ENCODE measurements at places on chromosomes 16 and 17.

- no peak for DNase-seq
Measured at GRCh38 chr16:87424266-87424665, 32.1 kb downstream of the MAP1LC3B start.

- DNase-seq: peak; percentile 31
Measured at GRCh38 chr17:67477687-67478086, 100.6 kb downstream of the PITPNC1 start.

GRCh38 chr17:4463818-4464476, 30.2 kb downstream of the SPNS3 start:
- DNase-seq: no peak

DNA sequence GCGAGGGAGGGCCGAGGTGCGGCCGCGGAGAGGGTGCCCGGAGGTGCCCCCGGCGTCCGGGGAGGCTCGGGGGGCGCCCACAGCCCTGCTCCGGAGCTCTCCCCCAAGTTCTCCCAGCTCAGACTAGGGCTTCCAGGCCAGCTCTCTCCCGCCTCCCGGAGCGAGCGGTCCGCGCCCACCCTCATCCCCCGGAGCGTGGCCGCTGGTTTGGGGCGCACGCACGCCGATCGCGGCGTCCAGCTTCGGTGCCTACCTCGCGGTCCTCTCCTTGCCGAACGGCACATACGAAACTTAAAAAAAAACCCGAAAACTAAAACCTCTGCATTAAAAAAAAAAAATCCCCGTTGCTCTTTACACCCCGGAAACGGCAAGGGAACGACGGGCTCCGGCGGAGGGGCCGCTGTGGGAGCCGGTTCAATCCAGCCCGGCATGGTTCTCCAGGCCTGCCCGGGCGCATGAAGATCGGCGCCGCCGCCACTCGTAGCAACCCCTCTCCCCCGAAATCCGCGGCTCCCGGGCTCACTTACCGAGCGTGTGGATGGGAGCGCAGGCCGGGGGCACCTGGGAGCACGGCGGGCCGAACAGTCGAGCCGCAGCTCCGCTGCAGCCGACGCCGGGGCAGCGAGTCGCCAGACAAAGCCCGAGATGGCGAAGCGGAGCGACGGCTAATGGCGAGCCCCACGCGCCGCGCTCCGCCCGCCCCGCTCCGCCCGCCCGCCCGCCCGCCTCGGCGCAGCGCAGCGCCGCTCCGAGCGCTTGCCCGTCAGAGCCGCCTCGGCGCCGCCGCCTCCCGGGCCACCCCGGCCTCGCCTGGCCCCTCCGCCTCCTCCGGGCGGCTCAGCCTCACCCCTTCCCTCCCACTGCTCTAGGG, 973 bp upstream of the UBTF start:
- peak; percentile 32 for DNase-seq

GRCh38 chr16:1028056-1028455, 44.5 kb upstream of the SSTR5 start:
- DNase-seq: no peak

DNA sequence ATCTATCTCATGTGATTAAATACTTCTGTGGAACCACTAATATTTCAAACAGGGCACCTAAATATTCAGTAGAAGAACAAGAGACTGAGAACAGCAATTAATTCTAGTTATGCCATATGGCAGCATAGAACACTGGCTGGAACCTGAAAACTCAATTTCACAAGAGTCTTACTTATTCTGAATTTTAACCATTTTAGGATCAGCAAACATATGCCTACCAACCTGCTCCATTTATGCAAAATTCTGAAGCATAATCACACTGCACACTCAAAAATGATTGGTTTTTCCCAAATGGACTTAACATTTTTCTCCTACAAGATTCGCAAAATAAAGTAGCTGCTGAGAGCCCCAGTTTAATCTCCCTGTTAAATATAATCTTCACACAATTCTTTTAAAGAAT, 43.2 kb downstream of the SKAP1 start:
- no peak for DNase-seq

GRCh38 chr16:79776243-79776847, 175.8 kb upstream of the MAF start:
- no peak for DNase-seq

- DNase-seq: peak; percentile 64
Measured at GRCh38 chr17:79065105-79065670, 9.4 kb upstream of the ENGASE start.

DNA sequence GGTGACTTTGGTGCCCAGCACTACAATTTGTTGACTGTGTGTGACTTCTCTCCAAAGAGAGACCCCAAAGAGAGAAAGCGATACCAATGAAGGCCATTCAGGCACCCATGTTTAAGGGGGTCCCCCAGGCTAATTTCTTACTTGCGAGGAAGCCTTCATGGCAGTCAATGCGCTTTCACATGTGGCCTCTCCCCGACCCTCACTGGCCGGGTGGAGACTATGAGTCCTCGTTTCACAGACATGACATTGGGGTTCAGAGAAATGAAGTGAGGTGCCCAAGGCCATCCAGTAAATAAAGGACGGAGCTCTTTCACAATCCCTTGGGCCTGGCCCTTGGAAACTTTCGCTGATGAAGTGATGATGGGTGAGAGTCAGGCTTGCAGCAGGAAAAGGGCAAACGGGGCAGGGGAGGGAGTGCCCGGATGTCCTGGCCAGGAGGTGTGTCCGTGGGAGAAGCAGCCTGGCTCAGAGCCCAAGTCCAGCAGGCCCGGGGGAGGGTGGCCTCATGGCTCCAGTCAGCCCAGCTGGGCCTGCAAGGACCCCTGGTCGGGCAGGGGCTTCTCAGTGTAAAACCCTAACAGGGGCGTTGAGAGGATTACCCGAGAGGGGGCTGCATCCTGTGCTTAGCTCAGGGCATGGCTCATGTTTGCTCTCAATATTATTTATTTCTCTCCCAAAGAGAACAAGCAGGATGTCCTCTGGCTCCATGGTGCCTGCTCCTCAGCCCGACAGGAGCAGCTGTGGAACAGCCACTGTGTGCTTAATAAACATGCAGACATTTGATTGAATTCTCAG, 14.7 kb downstream of the TBX2 start:
- DNase-seq: no peak

DNA sequence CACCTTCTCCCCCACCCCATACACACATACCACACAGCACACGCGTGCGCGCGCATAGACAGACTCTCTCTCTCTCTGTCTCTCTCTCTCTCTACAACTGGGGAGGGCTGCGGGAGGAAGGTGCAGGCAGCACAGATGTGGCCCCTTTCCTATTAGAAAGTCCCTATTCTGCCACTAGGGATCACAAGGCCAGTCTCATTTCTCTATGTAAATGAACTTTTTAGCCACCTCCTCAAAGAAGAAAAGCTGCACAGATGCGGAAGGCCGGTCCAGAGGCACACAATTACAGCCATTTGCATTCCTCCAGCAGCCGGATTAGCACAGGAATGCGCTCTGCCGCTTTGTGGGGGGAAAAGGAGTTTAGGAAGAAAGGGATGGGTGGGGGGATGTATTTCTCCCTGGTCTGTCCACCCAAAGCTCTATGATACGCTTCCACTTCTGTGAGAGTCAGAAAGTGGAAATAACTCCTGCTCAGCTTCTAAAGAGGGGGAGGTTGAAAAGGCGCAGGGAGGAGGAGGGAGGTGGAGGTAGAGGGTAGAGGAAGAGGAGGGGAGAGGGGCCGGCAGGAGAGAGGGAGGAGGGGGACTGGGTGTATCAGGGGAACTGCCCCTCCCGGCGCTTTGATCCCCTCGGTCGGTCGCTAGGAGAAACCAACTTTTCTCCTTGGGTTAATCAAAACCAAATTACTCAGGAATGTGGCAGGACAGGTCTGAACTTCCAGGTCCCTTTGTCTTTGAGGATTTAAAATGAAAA, 11.7 kb downstream of the ZFHX3 start:
- no peak for DNase-seq

- no peak for DNase-seq
Measured at GRCh38 chr17:30547778-30548573, 70.8 kb downstream of the GOSR1 start.

DNA sequence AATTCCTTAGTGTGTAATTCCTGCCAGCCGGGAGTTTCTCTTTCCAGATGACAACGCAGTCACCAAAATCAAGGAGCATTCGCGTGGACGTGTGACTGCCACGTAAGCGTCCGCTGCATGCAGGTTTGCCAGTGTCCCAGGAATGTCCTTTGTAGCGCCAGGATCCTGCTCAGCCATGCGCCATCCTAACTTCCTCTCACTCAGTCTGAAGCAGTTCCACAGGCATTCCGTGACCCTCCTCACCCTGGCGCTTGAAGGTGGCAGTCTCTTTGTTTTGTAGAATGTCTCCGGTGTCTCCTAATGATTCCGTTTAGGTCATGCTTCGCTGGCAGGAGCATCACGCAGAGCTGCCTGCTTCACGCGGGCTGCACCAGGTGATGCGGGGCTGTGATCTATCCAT, 88.6 kb downstream of the RPTOR start:
- DNase-seq: no peak

DNA sequence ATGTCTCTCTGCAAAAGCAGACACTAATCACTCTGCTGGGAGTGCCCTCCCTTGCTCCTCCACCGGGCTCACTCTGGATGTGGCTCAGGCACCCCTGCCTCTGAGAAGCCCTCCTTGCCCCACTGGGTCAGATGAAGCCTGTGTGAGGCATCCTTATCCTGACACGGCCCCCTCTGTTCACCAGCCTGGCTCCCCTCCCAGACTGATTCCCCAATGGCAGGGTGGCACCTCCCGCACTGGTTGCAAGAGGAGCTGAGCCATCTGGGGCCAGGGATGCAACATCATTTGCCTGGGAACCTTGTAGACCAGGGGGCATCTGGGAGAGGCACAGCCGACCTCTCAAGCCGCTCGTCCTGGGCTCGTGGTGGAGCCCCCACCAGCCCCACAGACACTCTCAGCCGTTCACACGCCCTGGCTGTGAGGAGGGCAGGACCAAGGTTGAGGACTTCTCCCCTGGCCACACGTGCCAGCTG, 6.7 kb downstream of the SMTNL2 start:
- no peak for DNase-seq

DNA sequence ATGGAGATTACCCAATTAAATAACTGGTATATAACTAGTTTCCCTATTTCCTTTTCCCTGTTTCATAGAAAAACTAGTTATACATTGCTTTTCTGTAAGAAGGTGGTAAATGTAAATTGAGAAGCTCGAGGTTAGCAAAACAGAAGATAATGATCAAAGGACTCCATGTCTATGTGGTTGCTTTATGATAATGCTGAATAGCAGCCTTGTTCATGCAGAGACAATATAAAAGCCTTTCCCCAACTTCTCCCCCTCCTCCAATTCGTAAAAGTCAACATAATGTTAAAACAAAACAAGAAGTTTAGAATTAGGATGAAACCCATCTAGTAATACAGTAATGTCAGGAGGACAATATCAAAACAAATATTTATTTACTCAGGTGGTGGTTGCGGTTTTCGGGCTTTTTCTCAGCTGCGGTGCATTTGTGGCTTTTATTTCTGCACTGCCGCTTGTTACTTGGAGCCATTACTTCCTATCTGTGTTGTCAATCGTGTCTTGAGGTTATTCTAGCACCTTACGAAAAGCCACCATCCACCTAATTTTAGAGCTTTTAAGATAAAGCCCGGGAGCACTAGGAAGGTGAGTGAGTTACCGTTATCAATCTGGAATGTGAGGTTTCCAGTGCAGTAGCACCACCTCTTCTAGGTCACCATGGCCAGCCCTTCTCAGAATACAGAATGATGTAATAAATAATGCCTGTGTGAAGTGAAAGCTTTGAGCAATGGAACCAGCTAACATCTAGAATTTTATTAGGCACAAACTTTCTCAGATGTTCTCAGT, 297.5 kb downstream of the CDH13 start:
- DNase-seq: no peak

GRCh38 chr17:37483311-37484039, 6.2 kb upstream of the DUSP14 start:
- DNase-seq: no peak

DNA sequence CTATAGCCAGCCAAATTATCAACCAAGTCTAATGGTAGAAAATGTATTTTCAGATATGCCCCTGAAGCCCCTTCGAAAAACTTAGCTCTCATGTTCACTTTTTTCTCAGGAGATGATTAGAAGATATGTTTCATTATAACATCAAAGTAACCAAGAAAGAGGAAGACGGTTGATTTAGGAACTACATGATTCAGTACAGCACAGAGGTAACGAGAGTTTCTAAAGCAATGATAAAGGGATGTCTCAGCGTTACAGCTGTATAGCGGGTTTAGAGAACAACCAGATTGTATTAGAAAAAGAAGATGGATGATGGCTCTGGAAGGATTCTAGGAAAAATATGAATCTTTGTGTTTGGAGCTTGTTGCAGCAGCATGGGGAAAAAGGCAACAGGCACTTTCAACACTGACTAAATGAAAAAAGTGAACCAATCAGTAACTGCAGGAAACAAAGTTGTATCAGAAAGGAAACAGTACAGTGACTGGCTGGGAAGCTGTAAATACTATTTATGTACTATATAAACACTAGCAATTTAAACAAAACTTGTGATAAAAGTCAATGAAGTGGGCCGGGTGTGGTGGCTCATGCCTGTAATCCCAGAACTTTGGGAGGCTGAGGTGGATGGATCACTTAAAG, 21.5 kb downstream of the MBTD1 start:
- no peak for DNase-seq

DNA sequence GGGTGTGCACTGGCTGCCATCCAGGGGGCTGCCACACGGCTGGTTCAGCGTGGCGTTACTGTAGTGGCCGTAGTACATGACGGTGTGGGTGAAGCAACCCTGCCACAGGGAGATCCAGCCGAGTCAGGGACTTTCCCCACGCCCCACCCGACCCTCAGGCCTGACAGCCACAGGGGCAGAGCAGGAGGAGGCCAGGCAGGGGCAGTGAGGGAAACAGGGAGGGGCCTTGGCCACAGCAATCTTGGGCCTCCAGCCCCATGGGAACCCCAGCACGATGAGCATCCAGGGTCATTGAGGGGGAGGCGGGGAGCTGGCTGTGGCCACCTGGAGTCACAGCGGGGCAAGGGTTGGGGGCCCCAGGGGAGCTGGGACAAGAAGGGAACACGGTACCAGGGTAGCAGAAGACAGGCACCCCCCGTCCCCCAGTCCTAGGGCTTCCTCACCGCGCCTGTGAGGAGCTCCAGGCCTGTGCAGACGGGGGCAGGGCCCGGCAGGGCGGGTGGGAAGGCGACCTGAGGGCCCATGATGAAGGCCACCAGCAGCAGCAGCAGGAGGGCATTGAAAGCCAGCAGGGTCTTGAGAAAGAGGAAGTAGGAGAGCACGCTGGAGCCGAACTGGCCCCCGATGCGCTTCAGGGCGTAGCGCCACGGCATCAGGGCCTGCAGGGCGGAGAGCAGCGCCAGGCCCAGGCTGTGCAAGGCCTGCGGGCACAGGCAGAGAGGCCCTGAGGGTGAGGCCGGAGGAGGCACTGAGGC, 4.3 kb downstream of the TMC6 start:
- no peak for DNase-seq

DNA sequence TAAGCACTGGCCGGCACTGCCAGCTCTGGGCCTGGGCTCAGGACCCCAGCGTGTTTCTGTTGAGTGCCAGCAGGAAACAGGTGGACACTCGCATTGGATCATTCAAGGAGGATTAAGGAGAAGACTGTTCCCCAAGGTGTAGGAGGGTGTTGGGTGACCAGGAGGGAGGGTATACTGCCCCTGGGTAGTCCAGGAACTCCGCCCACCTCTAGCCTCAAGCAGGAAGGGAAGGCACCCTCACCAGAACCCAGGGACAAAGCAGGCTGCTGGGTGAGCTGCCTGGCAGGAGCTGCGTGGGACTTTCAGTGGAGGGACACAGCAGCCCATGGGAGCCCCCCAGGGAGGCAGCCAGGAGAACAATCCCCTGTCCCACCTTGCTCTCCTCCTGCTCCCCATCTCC, 7.7 kb upstream of the RAB37 start:
- DNase-seq: no peak

Data from stimulated activated CD4-positive, alpha-beta T cell treated with anti-CD3 and anti-CD28 coated beads, TNF-alpha, amount 100 ng/mL, for 48 hours (primary cell).